NCI-H2107 (cell line): ENCODE measurements at places on chromosomes 3 and 15.

GRCh38 chr3:66603151-66603611, 102.4 kb upstream of the LRIG1 start:
- no peak for DNase-seq

DNA sequence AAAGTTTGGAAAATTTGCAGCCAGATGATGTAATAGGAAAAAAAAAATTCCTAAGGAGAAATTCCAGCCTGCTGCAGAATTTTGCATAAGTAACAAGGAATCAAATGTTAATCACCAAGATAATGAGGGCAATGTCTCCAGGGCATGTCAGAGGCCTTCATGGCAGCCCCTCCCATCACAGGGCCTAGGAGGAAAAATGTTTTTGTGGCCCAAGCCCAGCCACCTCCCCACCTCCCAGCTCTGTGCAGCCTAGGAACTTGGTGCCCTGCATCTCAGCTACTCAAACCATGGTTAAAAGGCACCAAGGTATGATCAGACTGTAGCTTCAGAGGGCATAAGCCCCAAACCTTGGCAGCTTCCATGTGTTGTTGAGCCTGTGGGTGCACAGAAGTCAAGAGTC, 704.7 kb upstream of the ROBO1 start:
- DNase-seq: no peak

- DNase-seq: no peak
Observed at GRCh38 chr3:66800941-66801545, 197.1 kb upstream of the KBTBD8 start.

DNA sequence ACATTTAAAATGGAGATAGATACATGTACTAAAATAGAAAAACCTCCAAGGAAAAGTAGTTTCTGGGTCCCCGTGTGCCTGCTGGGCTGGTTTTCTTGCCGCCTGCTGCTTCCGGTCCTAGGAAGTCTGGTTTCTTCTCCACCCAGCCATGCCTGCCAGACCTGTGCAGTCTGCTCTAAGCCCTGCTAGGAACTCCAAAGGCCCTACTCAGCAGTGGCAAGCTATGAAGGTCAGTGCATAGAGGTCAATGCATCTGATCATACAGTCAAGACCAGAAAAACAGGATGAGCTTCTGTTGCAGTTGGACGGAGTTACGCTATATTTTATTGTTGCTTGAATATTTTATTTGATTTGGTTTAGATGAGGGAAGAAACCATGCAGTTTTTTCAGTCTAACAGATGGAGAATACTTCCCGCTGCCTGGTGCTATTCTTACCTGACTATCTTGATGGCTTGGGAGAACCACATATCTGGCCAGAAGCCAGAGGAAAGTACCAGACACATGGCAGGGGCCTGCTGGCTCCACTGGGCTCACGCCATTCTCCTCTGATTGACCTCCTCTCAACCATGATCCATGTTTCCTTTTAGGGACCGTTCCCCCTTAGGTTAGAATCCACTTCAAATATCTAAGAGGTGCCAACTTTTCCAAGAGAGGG, 226.8 kb upstream of the ST8SIA2 start:
- DNase-seq: no peak

DNA sequence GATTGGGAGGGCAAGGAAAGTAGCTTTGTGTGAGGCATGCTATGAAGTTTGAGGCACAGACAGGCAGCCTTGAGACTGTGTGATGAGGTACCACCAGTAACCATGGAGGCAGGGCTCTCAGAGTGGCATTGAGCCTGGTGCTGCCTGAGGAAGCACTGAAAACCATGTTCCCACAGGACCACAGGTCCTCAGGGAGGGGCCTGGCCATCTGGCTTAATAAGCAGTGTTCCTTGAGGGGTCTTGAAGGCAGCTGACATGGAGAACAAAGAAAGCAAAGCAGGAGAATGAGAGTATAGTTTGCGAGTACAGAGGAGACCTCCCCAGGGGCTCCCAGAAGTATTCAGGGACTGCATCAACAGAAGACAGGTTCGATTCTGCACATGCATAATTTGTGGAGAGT, 346.6 kb downstream of the EPHB1 start:
- no peak for DNase-seq

DNA sequence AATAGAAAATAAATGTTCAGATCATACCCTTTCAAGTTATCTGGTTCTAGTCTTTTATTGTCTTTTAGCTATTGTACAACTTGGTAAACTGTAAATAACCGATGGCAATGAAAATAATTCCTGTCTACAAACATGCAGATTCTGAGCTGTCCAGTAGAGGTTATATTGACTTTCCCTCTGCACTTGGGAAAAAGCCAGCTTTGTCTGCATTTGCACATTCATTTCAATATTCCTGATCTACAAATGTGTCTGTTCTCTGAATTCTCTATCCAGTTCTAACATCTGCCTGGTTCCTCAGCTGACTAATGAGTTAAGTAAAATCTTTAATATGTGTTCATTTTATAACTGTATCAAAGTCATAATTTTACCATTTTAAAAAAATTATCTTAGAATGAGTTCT, 408.5 kb downstream of the ERC2 start:
- DNase-seq: no peak

- DNase-seq: no peak
Observed at GRCh38 chr3:161082063-161082462, 23.1 kb downstream of the B3GALNT1 start.

- DNase-seq: no peak
Observed at GRCh38 chr3:50345586-50346234, at the start of gene ZMYND10. Gene ZMYND10, minus strand, starts transcription at chr3:50345732. Its CDS starts 153 bp downstream, at chr3:50345579.

DNA sequence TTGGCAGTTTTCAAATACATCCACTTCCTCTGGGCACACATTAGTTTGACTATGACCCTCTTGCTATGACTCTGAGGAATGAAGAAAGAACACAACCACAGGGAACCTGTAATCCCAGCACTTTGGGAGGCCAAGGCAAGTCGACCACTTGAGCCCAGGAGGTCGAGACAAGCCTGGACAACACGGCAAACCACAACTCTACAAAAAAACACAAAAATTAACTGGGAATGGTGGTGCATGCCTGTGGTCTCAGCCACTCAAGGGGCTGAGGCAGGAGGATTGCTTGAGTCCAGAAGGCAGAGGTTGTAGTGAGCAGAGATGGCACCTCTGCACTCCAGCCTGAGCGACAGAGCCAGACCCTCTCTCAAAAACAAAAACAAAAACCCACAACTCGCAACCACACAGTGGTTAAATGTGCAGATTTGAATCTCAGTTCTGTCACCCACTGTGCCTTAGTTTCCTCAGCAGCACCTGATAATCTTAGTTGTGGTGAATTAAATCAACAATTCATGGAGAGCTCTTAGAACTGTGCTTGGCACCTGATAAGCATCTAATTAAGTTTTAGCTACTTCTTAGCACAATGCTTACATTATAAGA, 65.7 kb downstream of the MYLK start:
- DNase-seq: no peak

- no peak for DNase-seq
Observed at GRCh38 chr3:188220097-188220788, 66.3 kb downstream of the LPP start.

DNA sequence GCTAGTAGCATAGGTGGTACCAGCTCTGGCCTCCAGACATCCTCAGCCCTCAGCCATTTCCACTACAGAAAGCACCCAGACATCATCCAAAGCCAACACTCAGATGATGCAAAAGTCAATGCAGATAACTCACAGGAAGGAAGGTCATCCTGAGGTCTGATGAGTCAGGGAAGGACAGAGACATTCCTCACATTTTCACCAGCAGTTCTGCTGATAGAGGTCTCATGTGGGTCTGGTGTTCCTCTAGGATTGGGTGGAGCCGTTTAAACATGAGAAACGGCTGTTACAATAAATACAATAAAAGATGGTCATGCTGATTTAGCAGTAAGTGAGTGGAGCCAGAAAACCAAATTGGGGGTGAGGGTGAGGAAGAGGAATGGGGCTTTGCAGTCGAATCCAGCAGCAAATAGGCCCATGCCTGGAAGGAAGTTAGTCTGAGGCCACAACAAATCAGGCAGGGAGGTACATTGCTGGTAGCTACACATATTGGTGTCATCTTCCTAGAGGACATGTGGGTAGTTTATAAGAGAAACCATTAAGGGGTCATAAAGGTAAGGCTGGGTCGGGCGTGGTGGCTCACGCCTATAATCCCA, 33.3 kb upstream of the FLNB start:
- DNase-seq: no peak

GRCh38 chr3:65230261-65231139, 542.7 kb upstream of the ADAMTS9 start:
- no peak for DNase-seq

DNA sequence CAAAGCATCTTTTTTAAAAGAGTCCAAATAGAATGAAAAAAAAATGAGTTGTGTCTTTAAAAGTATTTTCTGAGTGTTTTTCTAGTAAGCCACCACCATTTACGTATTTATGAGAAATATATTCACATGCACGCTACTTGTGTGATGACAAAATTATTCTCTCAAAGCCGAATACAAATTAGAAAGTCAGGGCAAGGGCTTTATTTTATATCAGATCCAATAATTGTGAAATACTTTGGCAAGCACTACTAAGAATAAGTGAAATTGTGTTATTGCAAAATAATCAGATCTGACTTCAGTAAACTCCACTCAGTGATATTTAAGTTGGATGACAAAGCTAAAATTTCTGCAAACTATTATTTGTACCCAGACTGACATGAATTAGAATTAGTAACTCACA, 589.3 kb upstream of the KCNMB2 start:
- no peak for DNase-seq

DNA sequence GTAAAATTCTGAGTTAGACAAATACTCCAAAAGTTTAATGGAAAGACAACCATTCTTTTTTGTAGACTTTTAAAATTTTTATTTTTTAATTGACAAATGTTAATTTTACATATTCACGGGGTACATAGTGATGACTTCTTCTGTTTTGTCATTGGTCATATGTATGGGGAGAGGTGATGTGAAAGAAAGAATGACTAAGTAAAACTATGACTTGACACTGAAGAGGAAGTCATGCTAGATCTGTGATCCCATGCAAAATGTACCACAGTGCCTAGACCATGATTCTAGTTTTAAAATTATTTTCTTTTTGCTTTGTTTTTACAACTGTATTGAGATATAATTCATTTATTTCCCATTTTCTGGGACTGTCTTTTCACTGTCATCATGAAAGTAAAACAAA, 281.6 kb downstream of the MBNL1 start:
- DNase-seq: no peak

DNA sequence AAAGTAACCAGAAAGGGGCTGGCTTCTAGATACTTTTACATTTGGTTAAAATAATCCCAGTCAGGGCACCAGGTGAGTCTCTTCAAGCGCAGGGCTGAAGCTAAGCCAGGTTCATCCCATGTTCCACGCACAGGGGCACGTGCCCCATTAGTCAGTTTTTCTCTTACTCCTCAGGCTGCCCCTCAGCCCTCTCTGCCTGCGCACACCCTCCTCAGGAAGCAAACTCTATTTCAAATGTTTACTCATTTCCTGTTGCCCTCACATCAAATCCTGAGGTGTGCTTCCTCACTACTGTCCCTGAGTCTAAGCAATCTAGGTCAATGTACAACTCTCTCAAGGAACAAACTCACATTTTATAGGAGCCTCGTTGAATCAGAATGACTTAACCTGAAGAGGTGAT, 48.5 kb downstream of the THBS1 start:
- no peak for DNase-seq

- no peak for DNase-seq
Observed at GRCh38 chr3:28012830-28013229, 228.6 kb upstream of the CMC1 start.

- no peak for DNase-seq
Observed at GRCh38 chr3:9784965-9785364, 7.3 kb downstream of the TADA3 start.

DNA sequence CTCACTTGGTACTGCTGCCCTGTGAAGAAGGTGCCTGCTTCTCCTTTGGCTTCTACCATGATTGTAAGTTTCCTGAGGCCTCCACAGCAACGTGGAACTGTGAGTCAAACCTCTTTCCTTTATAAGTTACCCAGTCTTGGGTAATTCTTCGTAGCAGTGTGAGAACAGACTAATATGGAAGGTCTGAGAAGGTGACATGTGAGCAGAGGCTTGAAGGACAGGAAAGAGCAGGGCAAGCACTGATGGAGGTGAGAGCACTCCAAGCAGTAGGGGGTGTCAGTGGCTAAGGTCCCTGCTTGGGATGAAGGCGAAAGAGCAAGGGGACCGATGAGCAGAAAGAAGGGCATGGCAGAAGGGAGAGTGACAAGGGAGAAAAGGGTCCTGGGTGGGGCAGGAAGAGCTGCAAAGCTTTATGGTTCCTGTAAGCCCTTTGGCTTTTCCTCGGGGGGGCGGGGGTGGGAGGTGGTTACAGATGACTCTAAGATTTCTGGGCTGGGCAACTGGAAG, 3.5 kb downstream of the EIF4E3 start:
- no peak for DNase-seq

- DNase-seq: no peak
Observed at GRCh38 chr15:67501177-67501835, 19.6 kb upstream of the C15orf61 start.

- no peak for DNase-seq
Observed at GRCh38 chr15:96818861-96819260, 488.4 kb downstream of the NR2F2 start.

GRCh38 chr3:67196677-67197076, 198.6 kb downstream of the KBTBD8 start:
- no peak for DNase-seq

DNA sequence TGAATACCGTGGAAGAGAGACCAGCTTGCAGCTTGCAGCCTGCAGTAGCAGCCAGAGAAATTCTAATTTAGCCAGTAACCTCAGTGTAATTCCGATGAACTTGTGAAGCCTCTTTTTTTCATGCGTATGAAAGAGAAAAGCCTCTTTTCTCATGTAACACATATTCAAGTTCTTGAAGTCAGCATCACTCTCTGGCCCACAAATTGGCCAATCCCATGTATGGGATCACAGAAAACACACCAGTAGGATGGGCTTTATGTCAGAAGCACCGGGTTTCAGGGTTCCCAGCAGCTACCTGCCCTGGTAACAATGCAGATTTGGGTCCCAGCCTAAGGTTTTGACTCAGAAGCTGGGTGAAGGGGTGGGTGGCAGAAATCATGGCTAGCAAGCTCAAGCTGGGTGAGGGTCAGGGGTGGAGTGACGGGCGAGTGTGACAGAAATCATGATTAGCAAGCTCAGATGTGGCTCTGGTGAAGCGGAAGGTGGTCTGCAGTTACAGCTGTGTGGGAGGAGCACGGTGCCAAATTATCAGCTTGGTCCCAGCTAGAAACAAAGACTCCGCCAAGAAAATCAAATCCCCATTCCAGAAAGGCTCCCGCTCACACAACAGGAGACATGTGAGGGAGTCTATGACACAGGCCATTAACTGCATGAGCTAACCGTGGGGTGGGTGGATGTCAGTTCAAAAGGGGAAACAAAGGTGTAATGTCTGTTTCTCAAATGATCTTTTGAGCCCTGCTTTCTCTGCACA, 86.6 kb downstream of the SNRK start:
- no peak for DNase-seq

DNA sequence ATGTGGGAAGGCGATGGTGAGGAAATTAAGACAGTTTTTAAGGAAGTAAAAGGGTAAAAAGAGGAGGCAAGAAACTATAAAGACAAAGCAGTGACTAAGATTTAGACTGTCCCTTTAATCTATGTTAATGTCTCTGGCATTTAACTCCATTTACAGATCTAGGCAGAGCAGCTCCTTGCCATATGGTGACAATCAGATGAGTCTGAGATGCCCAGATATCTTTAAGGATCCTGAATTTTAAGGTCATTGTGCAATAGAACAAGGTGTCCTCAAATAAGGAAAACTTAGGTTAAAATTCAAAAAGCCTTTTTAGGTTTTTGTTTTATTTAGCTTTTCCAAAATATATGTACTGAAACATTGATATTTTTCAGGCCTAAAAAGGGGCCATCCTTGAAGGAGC, 24.1 kb downstream of the RASGRP1 start:
- DNase-seq: no peak
